ENCODE measurements at places on chromosomes 2 and 18.

DNA sequence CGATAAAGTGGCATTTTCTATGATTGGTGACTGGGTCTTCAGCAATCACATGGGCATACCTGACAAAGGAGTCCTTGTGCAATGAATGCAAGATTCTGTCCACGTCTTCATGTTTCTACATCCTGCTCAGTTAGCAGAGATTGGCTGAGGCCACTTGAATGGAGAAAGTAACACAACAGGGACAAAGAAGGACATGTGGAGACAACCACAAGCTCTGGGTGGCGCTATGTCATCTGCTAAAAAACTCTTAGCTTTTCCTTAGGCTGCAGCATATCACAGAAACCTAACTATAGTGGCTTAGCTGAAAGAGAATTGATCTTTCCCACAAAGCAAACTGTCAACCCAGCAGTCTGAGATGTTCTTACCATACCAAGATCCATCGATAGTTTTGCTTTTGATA lies 1109.7 kb downstream of the SOCS6 start:
- DNase-seq = peak; percentile 4

- DNase-seq = no peak
Observed at GRCh38 chr2:126637386-126637785, 18.6 kb upstream of the GYPC start.

DNA sequence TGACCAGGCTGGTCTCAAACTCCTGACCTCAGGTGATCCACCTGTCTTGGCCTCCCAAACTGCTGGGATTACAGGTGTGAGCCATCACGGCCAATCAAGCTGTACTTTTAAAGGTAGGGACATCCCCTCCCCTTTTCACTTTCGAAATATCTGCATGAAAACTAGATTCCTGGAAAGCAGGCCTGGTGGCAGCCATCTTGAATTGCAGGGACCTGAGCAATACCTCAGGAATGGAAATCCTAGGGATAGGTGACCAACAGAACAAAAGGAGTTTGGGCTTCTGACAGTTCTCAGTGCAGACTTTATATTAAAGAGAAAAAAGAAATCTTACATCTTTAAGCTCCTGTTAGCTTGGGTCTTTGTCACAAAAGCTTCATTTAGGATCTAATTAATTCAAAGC lies 62.6 kb downstream of the KLF7 start:
- DNase-seq = no peak

DNA sequence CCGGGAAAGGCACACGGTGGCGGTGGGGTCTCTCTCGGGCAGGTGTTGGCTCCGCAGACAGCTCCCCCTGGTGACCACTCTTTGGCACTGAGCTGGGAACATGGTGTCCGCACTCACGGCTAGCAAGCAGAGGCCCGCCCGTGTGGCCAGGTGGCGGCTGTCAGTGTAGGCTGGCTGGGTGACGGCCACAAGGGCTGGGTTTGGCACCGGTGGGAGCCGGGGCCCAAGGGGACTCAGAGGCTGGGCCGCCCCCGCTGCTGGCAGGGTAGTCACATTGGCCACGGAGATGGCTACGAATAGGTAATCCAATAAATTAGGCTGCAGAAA lies 1071.7 kb downstream of the RPIA start:
- DNase-seq = peak; percentile 32

GRCh38 chr2:111025288-111025687 lies 95.4 kb upstream of the BCL2L11 start:
- no peak for DNase-seq

GRCh38 chr2:240922982-240923537 lies 16.9 kb downstream of the CROCC2 start:
- DNase-seq = no peak

- no peak for DNase-seq
Observed at GRCh38 chr18:23926571-23926970, 88.0 kb upstream of the TTC39C start.

GRCh38 chr2:27773959-27774358 lies 2.4 kb downstream of the MRPL33 start:
- DNase-seq = no peak

DNA sequence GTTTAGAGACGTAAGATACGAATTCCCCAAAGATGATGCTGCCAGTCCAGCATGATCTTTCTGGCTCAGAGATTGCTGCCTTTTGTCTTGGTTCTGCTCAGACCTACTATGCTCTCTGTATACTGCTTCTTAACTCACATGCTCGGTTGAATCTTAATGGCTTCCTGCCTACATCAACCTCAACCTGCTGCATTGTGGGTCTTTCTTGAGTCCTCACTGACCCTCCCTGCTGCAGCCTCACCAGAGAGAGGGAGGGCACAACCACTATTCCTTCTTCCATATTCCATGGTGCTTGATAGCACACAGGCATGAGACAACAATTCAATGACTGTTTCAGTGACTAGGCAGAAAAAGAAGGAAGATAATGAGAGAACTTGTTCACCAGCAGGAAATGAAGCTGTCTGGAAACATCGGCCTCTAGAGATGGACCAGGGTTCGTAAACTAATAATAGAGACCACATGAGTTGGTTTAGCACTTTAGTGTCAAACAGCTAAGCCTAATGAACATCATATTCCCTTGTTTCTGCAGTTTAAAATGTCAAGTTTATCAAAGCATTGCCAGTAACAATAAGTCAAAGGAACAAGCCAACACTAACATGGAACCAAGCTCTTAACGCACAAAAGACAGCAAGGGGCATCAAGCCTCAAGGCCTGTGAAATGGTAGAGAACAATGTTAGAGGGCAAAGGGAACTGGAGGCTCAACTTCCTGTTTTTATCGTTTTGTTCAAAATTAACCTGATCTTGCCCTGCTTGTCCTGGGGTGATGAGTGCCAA lies 333.9 kb downstream of the PDE11A start:
- no peak for DNase-seq

- DNase-seq = no peak
Observed at GRCh38 chr2:37641582-37642171, 29.8 kb downstream of the CDC42EP3 start.

- DNase-seq = no peak
Observed at GRCh38 chr2:103365071-103365470, 603.2 kb downstream of the TMEM182 start.

GRCh38 chr2:204202253-204202652 lies 265.7 kb downstream of the ICOS start:
- no peak for DNase-seq

DNA sequence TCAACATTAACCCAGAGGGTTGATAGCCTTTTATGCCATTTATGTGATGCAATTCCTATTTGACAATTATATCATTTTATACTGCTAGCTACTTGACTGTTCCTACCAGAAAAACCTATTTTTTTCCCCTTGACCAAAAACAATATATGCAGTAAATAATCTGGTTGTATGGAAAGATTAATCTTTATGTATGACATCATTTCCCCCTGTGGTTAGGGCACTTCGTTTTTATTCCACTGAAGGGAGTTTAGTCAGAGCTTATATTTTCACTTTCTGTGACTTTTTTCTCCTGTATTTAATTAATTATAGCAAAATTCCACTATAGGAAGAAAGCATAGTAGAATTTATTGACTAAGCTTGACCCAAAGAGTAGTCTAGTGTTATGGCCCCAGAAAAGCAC lies 107.6 kb downstream of the HAUS1 start:
- DNase-seq = no peak

- no peak for DNase-seq
Observed at GRCh38 chr2:128263902-128264331, 54.8 kb downstream of the HS6ST1 start.

GRCh38 chr18:51569153-51569552 lies 371.7 kb upstream of the MEX3C start:
- DNase-seq = no peak

GRCh38 chr2:95238131-95238530 lies 30.8 kb downstream of the ZNF892 start:
- DNase-seq = no peak
